ENCODE measurements at places on chromosomes 5 and 9.

DNA sequence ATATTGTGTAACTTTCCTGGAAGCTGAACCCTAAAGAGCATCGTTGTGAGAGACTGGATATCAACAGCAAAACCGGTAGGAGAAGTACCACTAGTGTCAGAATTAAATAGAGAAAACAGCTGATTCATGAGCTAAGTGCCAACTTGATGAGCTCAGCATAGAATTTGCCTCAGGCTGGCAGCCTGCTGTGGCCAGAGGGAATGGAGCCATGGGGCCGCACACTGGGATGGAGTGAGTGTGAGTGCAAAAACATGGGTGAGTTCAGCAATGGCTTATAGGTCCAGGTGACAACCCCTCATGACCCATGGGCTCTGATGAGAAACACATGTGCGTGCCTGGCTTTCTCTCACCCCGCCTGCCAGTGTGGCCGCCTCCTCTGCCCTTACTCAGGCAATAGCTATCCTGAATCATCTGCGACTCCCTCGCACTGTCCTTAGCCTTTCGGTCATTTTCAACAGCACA, 25.4 kb downstream of the ADAMTS16 start:
- DNase-seq, result no peak

DNA sequence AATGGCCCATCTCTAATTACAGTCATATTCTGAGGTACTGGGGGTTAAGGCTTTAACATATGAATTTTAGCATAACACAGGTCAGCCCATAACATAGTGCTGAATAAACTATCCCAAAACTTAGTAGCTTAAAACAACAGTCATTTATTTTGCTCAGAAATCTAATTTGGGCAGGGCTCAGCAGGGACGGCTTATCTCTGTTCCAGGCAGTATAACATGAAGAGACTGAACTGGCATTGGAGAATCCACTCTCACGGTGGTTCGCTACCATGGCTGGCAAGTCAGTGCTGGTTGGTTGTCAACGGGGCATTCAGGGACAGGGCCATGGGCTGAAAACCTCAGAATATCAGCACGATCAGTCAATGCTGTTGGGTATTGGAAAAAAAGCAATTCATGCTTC, 520.8 kb upstream of the DAP start:
- no peak for DNase-seq

DNA sequence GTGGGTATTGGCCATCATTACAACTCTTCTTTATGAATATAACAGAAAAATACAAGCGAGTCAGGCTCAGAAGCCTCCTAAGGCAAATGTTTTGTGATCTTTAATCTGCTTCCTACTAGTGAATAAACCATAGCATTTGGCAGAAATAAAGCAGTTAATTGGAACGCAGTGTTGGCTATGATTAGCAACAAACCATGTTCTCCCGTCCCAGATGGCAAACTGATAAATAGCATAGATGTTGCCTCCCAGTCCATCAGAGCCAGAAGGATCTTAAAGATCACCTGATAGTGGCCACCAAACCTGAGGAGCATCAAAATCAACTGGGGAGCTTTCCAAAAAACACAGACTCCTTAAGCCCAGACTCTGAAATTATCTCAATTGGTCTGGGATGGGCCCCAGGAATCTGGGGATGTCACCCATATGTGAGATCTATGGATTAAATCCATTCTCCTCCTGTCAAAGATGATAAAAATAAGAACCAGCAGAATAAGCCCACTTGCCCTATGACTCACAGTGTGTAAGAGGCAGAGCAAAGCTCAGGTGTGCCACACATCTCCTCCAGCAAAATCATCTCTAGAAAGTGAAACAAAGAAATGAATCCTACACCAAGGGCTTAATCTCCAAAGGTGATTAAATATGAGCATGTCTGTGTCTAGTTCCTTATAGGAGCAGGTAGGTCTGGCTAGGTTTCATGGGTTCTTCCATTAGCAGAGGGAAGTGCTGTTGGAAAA, 50.3 kb downstream of the APBA1 start:
- no peak for DNase-seq

- no peak for DNase-seq
Measured at GRCh38 chr9:134809826-134810225, 70.8 kb upstream of the FCN2 start.

DNA sequence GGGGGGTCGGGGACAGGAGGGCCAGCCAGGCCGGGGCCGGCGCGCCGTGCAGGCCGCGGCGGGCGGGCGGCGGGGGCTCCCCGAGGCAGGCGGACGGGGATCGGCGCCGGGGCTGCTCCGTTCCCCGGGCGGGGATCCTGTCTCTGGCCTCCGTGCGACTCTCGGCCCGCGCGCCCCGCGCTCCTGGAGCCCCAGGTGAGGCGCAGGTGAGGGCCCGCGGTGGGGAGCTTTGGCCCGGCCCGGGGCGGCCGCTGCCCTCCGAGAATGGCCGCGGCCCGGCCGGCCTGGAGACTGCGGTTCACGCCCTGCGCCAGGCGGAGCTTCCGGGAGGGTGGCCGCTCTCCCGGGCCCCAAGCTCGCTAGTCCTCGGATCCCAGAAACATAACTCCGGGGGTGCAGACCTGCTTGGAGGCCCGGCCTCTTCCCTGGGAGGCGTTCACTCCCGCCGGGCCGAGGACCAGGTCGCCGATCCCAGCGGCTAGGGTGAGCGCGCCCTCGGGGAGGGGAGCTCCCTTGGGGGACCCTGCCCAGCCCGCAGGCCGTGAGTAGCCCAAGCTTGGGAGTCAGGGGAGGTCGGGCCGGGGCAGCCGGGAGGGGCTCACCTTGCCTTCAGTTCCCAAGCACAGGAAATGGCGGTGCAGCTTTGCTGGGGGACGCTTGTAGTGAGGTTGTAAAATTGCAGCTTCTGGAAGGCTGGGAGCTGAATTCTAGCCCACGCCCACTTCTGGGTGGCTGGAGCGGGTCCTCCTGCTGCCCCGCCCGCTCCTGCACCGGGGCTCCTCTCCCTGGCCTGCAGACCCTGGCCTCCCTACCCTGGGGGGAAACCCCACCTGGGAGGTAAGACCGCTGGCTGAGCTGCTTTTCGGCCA, 723 bp downstream of the PPP1R26 start:
- no peak for DNase-seq

- DNase-seq, result no peak
Measured at GRCh38 chr9:98989036-98990000, 45.6 kb downstream of the COL15A1 start.
